ENCODE measurements at places on chromosomes 1 and 21. TPM values are rescaled to one million over a fixed set of nuclear protein-coding genes. Genes with fewer than 3 reads are reported as not detected.

DNA sequence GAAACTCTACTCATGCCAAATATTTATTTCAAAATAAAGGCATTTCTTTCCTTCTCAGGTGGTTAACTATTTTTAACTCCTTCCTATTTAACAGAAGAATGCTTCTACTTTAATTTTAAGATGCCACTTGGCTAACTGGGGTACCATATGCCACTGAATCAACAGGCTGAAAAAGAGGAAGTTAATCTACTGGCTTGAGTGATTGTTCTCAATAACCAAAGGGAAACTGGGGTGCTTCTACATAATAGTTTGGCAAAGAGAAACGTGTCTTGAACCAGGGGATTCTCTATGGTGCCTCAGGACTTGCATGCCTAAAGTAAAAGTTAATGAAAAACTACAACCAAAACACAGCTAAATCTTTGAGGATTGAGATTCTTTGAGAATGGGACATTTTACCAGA lies 142.6 kb downstream of the DENND1B start:
- DNase-seq: no peak

GRCh38 chr21:36791695-36792470 lies 93.0 kb downstream of the SIM2 start:
- DNase-seq: no peak

GRCh38 chr1:55861676-55862340 lies 646.6 kb upstream of the USP24 start:
- no peak for DNase-seq

- DNase-seq: no peak
Measured at GRCh38 chr1:196056966-196057365, 551.3 kb downstream of the KCNT2 start.

GRCh38 chr1:114457675-114458236 lies 53.2 kb downstream of the TRIM33 start:
- no peak for DNase-seq

DNA sequence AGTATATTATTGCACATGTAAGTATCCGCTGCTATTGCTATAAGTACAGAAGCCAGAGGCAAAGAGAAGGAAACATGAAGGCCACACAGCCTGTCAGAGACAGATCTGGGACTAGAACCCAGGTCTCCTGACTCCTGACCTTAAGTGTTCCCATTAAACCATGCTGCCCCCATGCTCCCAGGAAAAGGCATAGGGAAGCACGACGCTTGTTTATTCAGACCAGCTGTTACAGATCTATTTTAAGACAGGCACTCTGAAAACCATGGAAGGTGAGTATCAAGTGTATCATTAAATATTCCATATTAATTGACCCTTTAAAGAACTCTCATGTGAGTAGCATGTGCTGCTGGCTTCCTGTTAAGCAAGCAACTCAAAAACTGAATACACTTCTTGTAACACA lies 11.4 kb downstream of the VAV3 start:
- no peak for DNase-seq

- no peak for DNase-seq
Measured at GRCh38 chr1:235925016-235925415, 58.3 kb upstream of the LYST start.

Gene FBXO44
- 56.7 TPM for total RNA-seq

Gene RIPPLY3
- total RNA-seq: not detected

Gene FTCD
- total RNA-seq: 1.7 TPM

Gene CFAP74
- total RNA-seq: not detected
